Gastroesophageal sphincter (tissue), 4 donors: ENCODE measurements at places on chromosomes 12 and 14. TPM values are rescaled to one million over a fixed set of nuclear protein-coding genes. Genes with fewer than 3 reads are reported as not detected.

- no peak for ATAC-seq
Observed at GRCh38 chr12:82040987-82041743, 282.0 kb upstream of the PPFIA2 start.

The PSMB5 gene
- 125 TPM for total RNA-seq

GRCh38 chr14:74942608-74943007 lies 12.8 kb downstream of the PGF start:
- no peak for ATAC-seq

The TMEM119 gene
- total RNA-seq: 2.3 TPM

- ATAC-seq: no peak
Observed at GRCh38 chr12:91743704-91744321, 401.8 kb downstream of the BTG1 start.

DNA sequence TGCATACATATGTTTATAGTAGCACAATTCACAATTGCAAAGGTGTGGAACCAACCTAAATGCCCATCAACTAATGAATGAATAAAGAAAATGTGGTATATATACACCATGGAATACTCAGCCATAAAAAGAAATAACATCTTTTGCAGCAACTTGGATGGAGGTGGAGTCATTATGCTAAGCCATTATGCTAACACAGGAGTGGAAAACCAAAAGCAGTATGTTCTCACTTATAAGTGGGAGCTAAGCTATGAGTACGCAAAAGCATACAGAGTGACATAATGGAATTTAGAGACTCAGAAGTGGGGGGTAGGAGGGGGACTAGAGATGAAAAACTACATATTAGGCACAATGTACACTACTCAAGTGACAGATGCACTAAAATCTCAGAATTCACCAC lies 16.2 kb upstream of the SPTSSA start:
- no peak for ATAC-seq

DNA sequence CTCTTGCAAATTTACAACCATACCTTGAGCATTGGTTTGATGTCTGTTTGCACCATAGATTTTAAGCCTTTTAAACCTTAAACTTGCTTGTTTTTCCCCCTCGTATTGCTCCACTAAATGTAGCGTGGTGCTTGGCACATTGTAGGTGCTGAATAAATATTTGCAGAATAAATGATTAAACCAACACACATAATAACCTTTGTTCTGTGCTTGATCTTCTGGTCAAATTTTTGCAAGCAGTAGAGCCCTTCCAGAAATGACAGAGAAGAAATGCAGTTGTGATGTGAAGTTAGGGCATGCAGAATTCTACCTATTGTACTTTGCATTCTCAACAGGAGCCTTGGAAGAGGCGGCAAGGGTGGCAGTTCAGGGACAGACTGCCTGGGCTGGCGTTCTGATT lies 394.4 kb upstream of the TBX3 start:
- ATAC-seq: no peak

DNA sequence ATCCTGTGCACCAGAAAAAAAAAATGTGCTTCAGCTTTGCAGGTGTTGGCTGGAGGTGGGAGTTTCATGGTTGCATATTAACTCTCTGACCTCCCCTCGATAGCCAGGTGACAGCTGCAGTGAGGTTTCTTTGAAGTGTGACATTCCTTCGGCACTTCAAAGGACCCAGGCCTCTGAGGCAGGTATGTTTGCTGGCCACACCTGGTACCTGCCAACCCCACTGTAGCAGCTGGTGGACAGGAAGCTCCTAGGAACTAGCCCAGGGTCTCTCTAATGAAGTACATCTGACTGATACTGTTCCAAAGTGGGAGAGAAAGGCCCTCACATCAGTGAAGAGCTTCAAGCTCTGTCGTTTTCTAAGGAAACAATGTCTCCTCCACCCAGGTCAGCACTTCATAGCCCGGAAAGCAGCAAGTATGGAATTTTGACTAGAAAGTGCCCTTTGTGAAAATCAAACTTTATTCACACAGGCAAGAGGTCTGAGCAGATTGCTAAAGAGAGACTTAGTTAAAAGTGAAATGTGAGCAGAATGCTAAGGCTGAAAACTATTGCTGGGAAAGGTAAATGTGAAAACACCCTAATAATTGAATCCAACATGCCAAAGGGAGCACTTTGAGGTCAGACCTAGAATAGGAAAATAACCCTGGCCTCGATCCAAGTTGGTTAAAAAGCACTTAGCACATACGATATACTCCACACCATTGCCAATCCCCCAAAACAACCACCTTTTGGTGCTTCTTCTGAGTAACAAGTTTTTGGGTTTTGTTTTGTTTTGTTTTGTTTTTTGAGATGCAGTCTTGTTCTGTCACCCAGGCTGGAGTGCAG lies 71.3 kb downstream of the PHLDA1 start:
- ATAC-seq: no peak

The GPR65 gene
- 0.49 TPM for total RNA-seq

DNA sequence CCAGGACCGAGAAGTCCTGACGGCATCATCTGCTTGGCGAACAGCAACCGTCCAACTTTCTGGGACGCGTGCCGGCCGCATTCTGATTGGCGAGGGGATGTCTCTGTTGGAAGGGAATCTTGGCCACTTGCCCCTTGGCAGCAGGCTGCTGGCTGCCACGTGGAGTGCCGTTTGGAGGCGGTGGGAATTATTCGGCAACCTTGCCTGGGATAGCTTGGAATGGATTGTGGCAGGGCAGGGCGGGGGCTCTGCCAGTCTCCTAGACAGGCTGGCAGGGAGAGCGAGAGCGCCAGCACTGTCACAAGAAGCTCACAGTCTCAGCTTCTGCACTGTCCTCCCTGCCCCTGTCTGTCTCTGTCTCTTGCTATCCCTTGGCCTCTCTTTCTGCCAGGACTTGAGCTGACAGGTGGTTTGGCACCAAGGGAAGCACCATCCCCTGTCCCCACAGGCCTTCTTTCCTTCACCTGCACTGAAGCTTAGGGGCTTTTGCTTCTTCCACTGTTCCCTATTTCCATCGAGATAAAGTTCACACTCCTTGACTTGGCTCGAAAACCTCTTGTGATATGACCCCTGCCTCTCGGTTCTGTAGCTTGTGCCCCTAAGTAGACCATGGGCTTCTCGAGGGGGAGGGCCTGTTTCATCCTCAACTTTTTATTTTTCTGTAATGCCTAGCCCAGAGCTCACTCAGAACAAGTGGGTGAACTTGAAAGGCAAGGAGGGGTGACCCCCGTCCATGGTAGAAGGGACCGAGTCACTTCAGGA lies 201.9 kb downstream of the PHETA1 start:
- ATAC-seq: no peak

- ATAC-seq: no peak
Observed at GRCh38 chr14:42792166-42792565, 1185.5 kb downstream of the LRFN5 start.

The BHLHE41 gene
- 5.3 TPM for total RNA-seq
